ENCODE measurements at places on chromosomes 7 and 10.

- DNase-seq = no peak
Measured at GRCh38 chr10:123897146-123897545, 5.5 kb upstream of the CPXM2 start.

DNA sequence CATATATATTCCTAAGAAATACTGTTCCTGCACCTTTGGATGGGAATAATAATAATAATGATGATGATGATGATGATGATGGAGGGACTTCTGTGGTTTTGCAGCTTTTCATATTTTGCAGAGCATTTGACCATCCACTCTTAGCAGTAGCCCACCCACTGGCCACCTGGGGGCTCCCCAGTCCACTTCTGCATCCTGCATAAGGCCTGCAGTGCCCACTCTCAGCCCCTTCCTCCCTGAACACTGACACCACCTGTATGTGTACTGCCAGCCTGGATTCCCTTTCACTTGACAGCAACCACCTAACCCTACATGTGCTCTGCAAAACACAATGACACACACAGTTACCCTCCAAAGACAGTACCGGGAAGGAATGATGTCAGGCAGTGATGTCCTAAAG is 131.4 kb downstream of the ADAM12 start:
- no peak for DNase-seq

GRCh38 chr7:121119047-121119446 is 130.5 kb downstream of the CPED1 start:
- no peak for DNase-seq

GRCh38 chr10:122392835-122393234 is 18.3 kb downstream of the PLEKHA1 start:
- no peak for DNase-seq

DNA sequence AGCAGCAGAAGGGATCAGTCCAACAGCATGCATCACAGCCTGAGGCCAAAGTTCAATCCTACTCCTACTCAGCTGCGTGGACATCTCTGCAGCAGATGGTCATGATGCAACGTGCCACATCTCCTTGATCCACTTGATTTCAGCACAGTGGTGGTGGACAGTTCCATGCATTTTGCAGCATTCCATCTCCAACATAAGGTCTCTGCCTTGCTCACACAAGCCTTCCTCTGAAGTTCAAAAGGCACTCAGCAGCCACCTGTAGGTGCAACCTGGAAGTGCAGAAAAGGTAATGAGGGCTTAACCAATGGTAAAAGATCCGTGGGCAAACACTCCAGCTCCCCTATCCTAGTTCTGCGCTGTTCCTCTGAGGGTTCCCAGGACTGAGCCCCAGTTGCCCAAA is 57.5 kb upstream of the CHCHD3 start:
- DNase-seq = no peak

GRCh38 chr7:128405471-128406313 is 4.1 kb downstream of the IMPDH1 start:
- DNase-seq = peak; percentile 51

DNA sequence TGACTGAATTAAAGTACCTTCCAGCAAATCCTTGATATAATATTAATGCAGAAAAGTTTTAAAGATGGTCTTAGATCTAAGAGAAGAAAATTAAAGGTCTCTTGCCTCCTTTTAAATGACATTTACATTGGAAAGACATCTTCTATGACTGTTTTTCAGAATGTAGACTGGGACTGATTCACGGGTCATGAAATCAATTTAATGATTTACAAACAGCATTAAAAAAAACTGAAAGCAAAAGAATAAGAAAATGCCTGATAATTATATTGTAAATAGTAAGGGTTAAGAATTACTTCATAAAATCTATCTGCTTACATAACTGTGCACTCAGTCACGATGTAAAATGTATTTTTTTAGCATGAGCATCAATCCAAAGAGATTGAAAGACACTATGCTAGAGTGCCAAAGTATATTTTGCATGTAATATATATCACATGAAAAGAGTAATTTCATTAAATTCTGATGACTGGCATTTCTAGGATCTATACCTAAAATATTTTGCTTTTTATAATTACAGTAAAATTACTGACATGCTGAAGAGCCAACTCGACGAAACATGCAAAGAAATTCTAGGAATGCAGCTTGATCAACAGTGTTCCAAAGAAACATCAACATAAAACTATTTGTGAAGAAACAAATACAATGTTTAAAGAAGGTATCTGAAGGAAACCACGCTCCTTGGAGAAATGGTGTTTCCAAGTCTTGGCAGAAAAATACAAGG is 35.1 kb downstream of the RTKN2 start:
- DNase-seq = no peak

GRCh38 chr7:123666492-123666891 is 10.8 kb downstream of the LMOD2 start:
- DNase-seq = no peak

DNA sequence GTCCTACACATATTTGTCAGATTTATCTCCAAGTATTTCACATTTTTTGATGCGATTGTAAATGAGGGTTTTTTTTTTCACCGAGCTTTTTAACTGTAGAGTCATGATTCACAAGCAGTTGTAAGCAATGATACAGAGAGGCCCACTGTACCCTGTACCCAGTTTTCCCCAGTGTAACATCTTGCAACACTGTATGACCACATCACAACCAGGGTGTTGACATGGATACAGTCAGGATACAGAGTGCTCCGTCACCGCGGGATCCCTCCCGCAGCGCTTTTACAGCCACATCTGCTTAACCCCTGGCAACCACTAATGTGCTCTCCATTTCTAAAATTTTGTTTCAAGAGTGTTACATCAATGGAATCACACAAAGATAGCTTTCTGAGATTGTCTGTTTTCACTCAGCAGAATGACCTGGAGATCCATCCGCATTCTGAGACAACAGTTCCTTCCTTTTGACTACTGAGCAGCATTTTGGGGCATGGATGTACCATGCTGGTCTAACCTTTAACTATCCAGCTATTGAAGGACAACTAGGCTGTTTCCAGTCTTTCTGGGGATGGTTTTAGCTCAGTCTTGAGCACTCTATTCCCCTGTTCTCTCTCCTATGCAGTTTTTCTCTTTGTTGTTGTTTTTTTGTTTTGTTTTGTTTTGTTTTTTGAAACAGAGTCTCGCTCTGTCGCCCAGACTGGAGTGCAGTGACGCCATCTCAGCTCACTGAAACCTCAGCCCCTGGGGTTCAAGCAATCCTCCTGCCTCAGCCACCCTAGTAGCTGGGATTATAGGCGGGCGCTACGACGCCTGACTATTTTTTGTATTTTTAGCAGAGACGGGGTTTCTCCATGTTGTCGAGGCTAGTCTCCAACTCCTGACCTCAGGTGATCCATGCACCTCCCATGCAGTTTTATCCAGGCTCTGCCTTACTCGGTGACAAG is 25.9 kb downstream of the GPRIN2 start:
- no peak for DNase-seq

DNA sequence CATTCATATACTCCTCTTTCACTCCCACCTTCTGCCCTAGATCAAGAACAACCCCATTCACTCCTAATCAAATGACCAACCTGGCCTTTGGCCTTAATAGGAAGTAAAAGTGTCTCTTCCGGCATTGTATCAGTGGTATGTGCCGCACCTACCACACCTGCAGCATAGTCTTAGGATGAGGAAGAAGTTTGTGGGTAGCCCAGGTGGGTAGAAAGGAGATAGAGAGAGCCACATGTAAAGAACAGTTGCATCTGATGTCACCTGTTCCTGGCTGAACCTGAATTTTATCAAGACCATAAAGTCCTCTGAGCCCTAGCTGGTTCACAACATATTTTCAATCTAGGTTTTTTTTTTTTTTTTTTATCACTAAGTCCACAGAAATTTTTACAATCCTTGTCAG is 55.5 kb upstream of the PTPN12 start:
- no peak for DNase-seq

DNA sequence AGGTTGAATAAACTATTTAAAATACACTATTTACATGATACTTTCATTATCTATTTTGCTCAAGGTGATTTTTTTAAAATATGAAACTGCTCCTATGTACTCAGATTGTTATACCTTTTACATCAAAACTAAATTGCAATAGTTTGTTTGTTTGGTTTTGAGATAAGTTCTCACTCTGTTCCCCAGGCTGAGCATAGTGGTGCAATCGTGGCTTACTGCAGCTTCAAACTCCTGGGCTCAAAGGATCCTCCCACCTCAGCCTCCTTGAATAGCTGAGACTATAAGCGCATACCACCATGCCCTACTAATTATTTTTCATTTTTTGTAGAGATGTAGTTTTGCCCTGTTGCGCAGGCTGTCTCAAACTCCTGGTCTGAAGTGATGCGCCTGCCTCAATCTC is 12.7 kb downstream of the TAS2R60 start:
- DNase-seq = no peak

- DNase-seq = no peak
Measured at GRCh38 chr7:121178452-121178851, 150.3 kb upstream of the WNT16 start.

GRCh38 chr7:73577627-73578341 is 595 bp downstream of the TBL2 start:
- no peak for DNase-seq

- DNase-seq = no peak
Measured at GRCh38 chr10:71802715-71803488, 29.6 kb upstream of the VSIR start.

DNA sequence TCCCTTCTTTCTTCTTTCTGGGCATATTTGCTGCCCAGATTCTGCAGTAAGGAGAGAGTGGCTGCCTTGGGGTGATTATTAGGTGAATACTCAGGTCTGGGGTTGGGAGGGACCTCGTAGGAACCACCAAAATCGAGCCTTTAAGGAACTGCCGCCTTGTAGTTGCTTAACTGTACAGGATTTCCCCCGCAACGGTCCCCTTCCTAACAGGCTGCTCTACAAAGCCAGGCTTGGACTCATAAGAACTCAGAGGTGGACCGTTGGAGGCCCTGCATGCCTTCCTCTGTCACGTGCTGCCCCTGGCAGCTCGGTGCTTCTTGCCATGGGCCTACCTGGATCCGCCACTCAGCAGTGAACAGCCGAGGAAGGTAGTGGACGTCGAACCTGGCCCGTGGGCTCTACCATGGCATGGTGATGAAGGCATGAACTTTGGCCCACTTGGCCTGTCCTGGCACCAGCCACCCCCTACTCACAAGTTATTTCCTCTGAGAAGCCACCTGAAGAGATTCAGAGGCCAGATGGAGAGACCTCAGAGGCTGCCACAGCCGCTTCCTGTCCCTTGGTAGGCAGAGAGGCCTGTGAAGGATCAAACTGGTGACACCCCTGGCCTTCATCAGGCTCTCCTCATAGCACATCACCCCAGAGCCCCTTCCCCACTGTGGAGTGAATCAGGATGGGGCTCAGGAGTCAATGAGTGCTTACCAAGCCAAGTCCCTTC is 54.6 kb downstream of the NOD1 start:
- no peak for DNase-seq

- no peak for DNase-seq
Measured at GRCh38 chr10:130560116-130560515, 423.9 kb downstream of the GLRX3 start.

DNA sequence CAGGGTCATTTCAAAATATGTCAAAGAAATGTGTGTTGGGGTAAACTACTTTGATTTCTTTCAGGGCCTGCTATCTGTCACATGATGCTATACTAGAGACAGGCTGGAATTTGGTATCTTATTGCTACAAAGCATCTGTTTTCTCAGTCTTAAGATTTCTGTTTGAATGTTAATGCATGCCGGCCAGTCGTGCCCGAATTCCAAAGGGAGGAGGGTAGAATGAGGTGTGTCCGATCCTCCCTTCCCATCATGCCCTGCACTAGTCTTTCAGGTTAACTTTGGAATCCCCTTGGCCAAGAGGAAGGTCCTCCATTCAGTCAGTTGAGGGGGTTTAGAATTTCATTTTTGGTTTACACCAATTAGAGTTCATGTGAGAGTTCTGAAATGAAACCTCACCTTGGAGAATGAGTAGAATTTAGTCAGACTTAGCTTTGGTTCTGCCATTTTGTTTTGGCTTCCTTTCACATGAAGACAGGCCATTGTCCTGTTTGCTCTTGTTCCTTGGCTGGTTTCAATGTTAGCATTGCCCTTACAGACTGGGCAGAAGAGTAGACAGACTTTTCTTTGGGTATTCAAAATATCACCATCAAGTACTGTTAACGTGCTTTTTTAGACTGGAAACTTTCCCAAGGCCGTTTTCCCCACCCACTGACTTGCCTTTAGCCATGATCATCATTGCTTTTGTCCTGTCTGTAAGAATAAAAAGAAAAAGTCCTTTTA is 95.8 kb downstream of the CAMK1D start:
- no peak for DNase-seq

DNA sequence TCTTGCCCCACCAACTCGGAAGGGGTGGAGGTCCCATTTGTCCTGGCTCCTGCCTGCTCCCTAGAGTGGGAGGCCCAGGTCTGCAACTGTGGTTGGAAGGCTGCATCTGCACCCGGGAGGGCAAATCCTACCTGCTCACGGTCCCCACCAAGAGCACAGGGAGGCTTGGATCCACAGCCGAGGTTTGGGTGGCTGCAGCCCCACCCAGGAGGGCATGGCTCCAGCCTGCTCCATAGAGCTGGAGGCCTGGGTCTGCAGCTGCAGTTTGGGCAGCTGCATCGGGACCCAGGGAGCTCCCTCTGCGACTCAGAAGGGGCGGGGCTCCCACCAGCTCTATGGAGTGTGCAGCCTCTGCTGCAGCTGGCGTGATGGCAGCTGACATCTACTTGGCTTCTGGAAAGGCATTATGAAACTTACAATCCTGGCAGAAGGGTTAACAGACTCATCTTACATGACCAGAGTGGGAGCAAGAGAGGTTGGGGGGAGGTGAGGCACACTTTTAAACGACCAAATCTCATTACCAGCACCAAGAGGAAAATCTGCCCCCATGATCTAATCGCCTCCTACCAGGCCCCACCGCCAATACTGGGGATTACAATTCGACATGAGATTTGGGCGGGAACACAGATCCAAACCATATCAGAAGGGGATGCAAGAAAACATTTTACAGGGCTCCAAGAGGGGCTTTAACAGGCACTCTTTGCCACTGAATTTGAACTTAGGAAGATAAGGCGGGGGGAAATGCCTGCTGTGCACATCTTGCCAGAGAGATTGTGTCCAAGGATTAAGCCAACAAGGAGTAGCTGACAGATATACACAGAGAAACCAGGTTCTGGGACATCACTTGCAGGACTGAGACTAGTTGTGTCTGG is 8.2 kb upstream of the BLVRA start:
- peak; percentile 16 for DNase-seq

- no peak for DNase-seq
Measured at GRCh38 chr10:1333981-1334380, 277.8 kb downstream of the WDR37 start.

GRCh38 chr7:26305090-26305868 is 13.6 kb downstream of the SNX10 start:
- DNase-seq = no peak

- DNase-seq = no peak
Measured at GRCh38 chr7:106273009-106273668, 11.6 kb downstream of the NAMPT start.

DNA sequence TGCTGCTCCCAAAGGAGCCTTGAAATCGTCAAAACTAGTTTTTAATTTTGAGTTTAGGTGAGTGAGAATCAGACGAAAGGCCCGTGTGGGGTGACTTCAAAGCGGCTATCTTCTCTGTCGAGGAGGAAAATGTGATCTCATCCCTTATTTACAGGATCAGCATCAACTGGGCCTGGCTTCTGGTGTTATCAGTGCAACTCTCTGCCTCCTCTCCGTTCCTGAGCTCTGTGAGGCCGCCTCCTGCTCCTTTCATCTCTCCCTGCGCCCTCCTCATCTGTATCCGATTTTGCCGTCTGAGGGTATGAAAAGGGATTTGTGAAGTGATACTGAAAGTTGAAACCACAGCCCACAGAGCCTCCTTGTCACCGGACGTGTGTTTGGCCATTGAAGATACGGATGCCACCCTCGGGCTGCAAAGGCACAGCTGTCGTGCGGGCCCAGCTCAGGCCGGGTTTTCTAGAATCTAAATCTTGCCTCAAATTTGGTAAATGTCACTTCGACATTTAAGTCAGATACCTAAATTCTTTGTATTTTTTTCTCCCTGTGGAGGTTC is 408.7 kb upstream of the ADARB2 start:
- no peak for DNase-seq
